Activated T-helper 1 cell treated with Interleukin-2 at 50 U/mL for 16 hours (primary cell): ENCODE measurements at places on chromosomes 5 and 9.
A peak's percentile ranks its signal among the peaks of the same experiment; 100 is the strongest.

DNA sequence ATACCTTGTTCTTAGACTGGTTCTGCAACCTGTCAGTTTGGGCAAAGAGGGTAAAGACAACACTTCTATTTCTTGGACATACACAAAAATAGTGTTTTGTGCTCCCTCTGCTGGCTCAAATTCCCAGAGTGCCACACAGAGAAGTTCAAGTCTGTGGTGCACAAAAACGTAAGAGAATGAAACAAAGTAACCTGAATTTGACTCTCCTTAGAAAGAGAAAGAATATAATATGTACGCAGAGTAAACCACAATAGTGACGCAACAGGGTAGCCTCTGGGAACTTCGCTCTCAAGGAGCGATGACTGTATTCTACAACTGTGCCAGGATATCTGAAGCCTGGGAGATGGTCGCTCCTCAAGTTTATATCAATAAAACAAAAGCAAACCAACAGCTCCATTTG is 18.5 kb downstream of the DDX31 start:
- no peak for DNase-seq

DNA sequence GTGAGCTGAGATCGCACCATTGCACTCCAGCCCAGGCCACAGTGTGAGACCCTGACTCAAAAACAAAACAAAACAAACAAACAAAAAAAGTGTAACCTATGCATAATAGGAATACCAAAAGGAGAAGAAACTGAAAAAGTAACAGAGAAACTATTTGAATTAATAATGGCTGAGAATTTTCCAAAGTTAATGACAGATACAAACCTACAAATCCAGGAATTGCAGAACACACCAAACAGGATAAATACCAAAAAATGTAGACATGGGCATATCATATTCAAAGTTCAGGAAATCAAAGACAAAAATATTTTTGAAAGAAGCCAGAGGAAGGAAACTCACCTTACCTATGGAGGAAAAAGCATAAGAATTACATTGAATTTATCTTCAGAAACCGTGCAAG is 383.7 kb upstream of the POU5F2 start:
- no peak for DNase-seq

- no peak for DNase-seq
Measured at GRCh38 chr5:1538276-1538675, 14.5 kb upstream of the LPCAT1 start.

- no peak for DNase-seq
Measured at GRCh38 chr5:73321757-73322436, 126.7 kb downstream of the FOXD1 start.

GRCh38 chr9:4106760-4107143 is 193.1 kb downstream of the GLIS3 start:
- no peak for DNase-seq

DNA sequence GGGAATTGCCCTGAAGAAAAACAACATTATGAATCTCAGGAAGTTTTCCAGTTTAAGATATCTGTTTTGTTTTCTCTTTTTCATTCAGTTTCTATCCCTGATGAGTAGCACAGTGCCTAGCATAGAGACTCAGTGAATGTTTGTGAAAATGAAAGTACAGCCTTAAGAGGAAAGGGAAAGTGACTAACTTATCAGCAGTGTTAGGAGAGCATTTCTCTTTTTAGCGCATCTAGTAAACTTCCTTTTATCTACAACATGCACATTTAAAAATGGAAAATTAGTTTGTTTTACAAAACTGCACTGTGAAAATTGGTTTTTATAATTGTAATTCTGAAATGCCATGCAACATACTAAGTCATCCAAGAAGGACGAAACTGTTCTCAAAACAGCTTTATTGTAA is 110.8 kb downstream of the SMARCA2 start:
- no peak for DNase-seq

DNA sequence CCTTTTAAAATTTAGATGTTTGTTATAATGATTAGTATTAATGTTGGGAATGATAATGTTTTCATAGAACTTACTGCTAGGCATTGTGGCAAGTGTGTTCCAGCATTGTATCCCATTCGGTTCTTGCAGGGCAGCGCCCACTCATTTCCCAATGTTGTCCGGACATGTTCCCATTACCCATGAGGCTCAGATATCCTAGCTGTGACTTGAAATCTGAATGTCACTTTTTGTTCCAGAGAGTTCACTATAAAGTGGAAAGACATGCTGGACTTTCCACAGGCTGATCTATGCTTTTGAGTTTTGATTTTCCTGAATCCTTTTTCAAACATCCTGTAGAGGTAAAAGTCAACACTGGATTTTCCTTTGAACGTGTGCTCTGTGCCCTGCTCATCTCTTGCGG is 329.1 kb downstream of the MARCHF11 start:
- no peak for DNase-seq

- DNase-seq: no peak
Measured at GRCh38 chr5:59833448-59833847, 60.1 kb downstream of the PDE4D start.

DNA sequence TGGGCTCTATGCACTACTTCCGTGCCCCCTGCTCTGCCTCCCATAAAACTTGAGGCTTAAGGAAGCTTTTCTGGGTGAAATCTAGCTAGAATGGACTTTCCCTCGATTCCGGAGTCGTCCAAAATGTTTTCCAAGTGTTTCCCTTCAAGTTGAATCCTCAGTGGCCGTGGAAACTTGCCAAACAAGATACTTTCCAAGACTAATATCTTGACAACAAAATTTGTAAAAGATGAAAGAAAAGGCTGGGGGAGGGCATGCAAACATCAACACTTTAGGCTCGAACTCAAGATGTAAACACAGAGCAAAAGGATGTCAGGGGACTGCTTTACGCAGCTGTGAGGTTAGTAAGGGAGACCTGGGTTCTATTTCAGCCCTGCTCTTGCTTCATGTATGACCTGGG is 482.8 kb upstream of the KLF4 start:
- DNase-seq: no peak

- no peak for DNase-seq
Measured at GRCh38 chr9:92468206-92468605, 14.1 kb downstream of the ASPN start.

GRCh38 chr9:136529516-136530460 is 16.1 kb downstream of the NOTCH1 start:
- no peak for DNase-seq

- no peak for DNase-seq
Measured at GRCh38 chr5:78577071-78577807, 71.3 kb downstream of the LHFPL2 start.

- no peak for DNase-seq
Measured at GRCh38 chr9:127098916-127099553, 23.4 kb downstream of the ANGPTL2 start.

DNA sequence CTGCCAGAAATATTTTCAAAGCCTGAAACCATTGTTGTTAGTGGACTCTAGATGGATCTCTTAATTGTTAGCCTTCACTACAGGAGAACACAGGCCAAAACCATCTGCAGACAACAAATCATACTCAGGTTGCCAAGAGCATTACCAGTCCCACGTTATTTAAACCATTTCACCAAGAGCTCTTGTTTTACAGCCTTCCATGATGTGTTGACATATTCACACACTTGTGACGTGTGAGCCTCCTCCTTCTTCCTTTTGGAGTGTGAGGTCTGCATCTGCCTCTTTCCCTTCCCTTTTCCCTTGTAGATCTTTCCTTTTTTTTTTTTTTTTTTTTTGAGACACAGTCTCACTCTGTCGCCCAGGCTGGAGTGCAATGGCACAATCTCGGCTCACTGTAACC is 279.0 kb downstream of the AUH start:
- no peak for DNase-seq

- DNase-seq: peak; percentile 56
Measured at GRCh38 chr5:172984244-172984953, 828 bp downstream of the ATP6V0E1 start.

- no peak for DNase-seq
Measured at GRCh38 chr9:91690540-91691249, 259.3 kb downstream of the ROR2 start.

DNA sequence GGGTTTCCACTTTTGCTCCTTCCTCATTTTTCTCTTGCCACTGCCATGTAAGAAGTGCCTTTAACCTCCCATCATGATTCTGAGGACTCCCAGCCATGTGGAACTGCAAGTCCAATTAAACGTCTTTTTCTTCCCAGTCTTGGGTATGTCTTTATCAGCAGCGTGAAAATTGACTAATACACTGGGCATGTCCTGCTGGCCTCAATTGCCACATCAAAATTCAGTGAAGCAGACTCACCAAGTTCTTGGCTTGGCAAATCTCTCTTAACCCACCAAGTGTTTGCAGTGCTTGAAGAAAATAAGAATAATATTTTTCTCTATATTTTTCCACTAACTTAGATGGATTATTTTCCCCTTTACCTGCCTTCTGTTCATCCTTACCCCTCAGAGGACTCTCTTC is 212.0 kb downstream of the BRINP1 start:
- no peak for DNase-seq

DNA sequence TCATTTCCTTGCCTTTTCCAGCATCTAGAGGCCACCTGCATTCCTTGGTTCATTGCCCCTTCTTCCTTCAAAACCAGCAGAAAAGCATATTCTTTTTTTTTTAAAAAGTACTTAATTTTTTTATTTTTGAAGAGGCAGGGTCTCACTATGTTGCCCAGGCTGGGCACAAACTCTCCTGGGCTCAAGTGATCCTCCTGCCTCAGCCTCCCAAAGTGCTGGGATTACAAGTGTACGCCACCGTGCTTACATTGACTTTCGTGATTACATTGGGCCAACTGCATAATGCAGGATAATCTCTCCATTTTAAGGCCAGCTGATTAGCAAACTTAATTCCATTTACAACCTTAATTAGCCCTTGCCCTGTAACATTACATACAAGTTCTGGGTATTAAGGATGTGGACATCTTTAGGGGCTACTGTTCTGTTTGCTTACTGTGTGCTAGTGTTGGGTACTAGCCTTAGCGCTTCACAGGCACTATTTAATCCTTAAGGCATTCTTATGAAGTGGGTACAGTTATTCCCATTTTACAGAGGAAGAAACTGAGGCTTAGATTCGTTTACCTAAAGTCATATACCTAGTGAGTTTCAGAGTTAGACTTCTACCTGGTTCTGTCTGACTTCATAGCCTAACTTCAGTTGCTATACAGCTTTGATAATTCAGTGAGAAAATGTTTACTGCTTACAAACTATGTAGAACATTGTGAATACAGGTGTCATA is 33.7 kb downstream of the SLC25A51 start:
- DNase-seq: no peak

GRCh38 chr5:124130816-124131215 is 615.6 kb downstream of the ZNF608 start:
- DNase-seq: no peak

GRCh38 chr5:179176571-179177230 is 116.5 kb downstream of the ZNF354C start:
- no peak for DNase-seq

GRCh38 chr5:76571559-76571958 is 51.6 kb downstream of the F2RL2 start:
- no peak for DNase-seq

DNA sequence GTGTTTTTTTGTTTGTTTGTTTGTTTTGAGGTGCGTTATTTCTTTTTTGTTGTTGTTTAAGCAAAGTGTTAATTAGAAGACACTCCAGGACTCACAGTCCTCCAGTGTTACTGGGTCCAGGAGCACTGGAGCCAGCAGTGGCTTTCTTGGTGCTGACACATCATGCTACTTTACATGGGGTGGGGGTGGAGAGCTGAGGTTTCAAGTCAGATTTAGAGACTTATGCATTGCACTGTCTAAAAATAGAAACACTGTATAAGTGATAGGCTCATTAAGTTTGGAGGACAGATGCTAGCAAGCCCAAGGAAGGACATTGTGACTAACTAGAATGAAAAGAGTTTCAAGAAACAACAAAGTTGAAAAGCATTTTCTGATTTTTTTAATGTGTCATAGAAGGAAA is 2209.2 kb downstream of the MAT2B start:
- DNase-seq: no peak

- no peak for DNase-seq
Measured at GRCh38 chr5:129398026-129398678, 61.9 kb upstream of the ADAMTS19 start.

GRCh38 chr9:69292078-69292477 is 32.9 kb upstream of the ENTREP1 start:
- DNase-seq: no peak

DNA sequence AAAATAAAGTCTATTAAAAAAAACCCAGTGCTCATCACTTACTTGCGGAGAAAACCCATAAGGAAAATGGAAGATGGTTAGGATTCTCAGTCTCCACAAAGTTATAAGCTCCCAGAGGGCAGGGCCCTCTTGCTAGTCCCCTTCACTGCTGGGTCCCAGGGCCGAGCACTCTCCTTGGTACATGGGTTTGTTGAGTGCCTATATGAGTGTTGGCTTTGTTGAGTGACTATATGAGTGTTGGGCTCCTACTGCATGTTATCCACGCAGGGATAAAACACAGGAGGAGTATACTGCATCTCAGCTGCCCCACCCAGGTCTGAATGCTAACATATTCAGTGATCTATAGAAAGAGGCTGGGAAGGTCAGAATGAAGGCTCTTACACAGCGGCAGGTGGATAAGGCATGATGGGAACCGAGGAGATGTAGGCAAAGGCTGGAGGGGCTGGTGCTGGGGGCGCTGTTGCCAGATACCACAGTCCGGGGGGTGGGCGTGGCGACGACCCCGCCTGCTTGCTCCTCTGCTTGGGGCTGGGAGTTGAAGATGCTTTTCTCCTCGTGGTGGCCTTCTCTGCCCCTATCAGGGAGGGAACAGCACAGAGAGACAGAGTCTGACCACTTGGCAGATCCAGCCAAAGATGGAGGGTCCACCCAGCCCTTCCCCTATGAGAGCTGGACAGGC is 11.6 kb downstream of the ORM2 start:
- DNase-seq: no peak

DNA sequence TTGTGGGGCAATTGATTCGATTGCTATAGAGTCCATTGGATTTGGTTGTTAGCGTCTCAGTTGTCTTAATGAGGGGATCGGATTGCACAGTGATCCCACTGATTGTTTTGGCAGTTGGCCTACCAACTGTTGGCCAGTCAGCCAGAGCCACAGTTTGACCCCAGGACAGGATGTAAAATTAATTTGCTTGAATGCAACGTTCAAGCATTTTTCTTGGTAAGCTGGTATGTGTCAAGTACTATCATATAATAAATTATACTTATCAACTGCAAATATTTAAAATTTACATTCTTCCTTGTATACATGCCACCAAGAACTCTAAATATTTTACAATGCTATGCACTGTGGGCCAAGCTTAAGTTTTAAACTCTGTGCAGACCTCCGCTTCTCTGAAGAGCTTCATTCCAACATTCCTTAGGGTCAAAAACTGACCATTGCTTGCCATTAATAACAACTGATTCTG is 80.4 kb upstream of the OSMR start:
- no peak for DNase-seq

- no peak for DNase-seq
Measured at GRCh38 chr9:75858497-75859092, 31.9 kb upstream of the PCSK5 start.
